ENCODE measurements at places on chromosomes 3 and 15.
A peak's percentile ranks its signal among the peaks of the same experiment; 100 is the strongest.

DNA sequence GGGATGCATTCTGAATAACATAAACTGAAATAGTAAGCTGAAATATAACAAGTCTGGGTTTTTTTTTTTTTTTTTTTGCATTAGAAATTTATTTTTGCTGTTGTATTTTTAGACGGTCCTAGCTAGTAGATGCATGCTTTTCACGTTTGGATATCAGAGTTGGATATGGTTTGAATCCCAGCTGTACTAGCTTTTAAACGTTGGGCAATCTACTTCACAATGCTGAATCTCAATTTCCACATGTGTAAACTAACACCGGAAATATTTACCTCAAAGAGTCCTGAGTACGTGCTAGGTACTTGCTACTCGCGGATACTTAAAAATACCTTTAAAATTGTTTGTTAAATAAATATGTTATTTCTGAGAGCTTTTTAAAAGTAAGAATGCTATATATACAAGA, 139.8 kb downstream of the BBX start:
- no peak for DNase-seq

DNA sequence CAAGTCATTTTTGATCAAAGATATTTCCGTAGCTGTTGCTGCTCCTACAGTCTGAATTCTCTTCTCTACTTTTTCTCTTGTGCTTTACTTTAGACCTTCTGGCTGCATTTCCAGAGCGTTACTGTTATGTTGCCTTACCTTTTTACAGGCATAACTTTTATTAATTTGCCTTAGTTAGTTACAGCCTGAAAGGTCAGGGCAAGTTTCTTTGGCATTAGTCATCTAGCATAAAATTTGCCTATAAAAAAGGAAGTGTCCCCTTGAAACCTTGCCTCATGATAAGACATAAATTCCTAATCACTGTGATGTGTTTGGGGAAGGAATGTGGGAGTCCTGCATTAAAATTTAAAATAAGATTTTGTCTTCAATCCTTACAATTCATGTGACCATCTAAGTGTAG, 618.5 kb downstream of the NR2F2 start:
- no peak for DNase-seq

- DNase-seq: no peak
These were observed 1.1 kb upstream of the NLGN1 start for GRCh38 chr3:173396191-173397041.

DNA sequence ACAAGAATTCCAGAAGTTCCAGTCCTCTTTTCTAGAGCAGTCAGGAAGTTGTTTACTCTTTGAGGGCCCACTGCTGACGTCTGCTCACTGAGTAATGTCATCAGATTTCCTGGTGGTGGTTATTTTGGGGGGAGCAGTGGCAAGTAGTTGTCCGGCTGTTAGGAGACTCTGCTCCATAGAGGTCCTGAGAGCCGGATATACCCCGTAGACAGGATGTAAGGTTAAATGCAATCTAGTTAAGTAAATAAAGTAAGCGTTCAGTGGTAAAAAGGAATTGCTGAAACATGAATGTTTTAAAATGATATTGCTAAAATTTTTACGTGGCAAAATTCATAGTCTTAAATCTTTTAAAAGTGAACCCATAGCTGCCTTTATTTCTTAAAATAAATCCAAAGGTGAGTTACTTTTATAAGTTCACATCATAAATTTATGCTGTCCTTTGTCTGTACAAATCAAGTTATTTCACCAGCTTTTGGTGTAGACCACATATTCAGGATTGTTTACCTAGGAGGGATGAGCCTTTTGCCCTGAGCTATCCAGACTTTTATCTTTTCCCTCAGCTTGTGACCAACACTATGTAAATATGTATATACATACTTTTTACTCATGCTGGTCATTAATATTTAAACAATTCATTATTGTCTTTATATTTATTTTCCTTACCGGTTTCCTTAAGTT, 65.8 kb downstream of the PDE8A start:
- peak; percentile 97 for DNase-seq

DNA sequence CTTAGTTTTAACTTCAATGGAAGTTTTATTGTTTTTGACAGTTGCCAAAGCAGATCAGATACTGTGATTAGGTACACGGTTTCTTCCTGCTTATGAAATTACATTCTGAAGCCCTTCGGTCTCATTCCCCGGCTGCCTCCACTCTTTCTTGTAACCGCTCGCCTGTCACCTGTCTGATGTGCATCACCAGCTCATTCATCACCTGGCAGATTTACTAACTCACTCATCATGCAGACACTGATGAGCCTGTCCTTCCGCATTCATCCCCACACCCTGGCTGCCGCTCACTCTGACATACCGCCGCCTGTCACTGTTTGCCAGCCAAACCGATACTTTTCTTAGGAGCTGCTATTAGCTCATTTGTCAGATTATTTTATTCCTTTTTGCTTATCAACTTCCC, 82.8 kb upstream of the NSMCE3 start:
- no peak for DNase-seq

GRCh38 chr3:83460052-83460451, 1498.7 kb upstream of the CADM2 start:
- no peak for DNase-seq

DNA sequence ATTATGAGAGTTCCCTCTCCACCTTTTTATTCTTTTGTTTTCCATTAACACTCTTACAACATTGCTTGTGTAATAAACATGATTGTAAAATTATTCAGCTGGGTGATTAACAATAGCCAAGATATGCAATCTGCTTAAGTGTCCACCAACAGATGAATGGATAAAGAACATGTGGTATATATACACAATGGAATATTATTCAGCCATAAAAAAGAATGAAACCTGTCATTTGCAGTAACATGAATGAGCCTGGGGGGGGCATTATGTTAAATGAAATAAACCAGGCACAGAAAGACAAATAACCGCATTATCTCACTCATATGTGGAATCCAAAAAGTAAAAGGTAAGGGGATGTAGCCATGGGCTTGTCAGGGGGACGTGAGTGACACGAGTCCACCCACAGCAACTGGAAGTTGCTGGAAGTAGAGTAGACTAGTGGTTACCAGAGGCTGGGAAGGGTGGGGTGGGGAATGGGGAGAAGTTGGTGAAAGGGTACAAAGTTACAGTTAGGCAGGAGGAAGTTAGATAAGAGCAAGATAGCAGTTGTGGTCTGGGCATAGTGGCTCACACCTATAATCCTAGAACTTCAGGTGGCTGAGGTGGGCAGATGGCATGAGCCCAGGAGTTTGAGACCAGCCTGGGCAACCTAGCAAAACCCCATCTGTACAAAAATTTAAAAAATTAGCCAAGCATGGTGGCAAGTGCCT, 28.7 kb upstream of the CD47 start:
- DNase-seq: no peak

GRCh38 chr15:78177447-78177873, 28.3 kb downstream of the IDH3A start:
- no peak for DNase-seq

DNA sequence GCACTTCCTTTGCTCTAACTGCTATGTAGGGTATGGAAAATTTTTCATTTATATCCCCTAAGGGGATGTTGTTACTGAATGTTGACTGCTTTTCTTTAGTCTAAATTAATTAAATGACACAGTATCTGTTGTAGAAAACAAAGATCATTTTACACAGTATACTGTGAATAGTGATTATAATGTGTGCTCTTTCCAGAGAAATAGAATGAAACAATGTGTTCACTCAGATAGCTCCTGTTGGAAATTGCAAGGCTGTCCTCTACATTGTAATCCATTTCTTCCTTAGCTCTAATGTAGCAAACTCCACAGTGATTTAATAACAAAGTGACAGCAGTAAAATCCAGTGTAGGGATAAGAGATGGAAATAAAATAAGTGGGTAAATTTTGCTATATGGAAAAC, 159.0 kb upstream of the VEPH1 start:
- no peak for DNase-seq

DNA sequence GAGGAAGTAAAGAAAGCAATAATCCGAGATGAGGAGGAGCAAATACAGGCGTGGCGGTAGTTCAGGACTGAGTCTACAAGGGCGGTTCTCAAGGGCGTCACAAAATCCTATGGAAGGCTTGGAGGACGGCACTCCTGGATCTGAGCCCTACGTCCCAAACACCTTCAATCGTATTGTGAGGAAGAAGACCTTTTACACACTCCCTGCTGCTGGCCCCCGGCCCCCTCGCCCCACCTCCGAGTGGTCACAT, 747 bp downstream of the PLD1 start:
- DNase-seq: no peak
